ENCODE measurements at places on chromosomes 6 and 20. TPM values are rescaled to one million over a fixed set of nuclear protein-coding genes. Genes with fewer than 3 reads are reported as not detected.

Gene TAP1
- 27.5 TPM for total RNA-seq

Gene HLA-DQA2
- 3.5 TPM for total RNA-seq

Gene FAM184A
- 2.2 TPM for total RNA-seq

Gene TNFRSF21
- 24.4 TPM for total RNA-seq

Gene NPEPL1
- total RNA-seq = 20.0 TPM

Gene GMNN
- total RNA-seq = 6.3 TPM

Gene ANKEF1
- 2.3 TPM for total RNA-seq

Gene RCAN2
- total RNA-seq = 112 TPM

Gene AARS2
- 9.6 TPM for total RNA-seq

Gene PIM1
- total RNA-seq = 101 TPM

Gene PGC
- not detected for total RNA-seq

Gene KIAA0408
- 1.5 TPM for total RNA-seq

Gene OXT
- total RNA-seq = 0.65 TPM

Gene RIPOR2
- total RNA-seq = 5.4 TPM

Gene RWDD2A
- 3.9 TPM for total RNA-seq

Gene OPRM1
- not detected for total RNA-seq

Gene DNMT3B
- total RNA-seq = 0.44 TPM

Gene SLC13A3
- total RNA-seq = 0.71 TPM

Gene TMC2
- total RNA-seq = 0.06 TPM

Gene TRAPPC3L
- total RNA-seq = 0.24 TPM

Gene HLA-DRB5
- total RNA-seq = 82.9 TPM

Gene GABRR1
- not detected for total RNA-seq

Gene KCNB1
- 2.1 TPM for total RNA-seq

Gene LY86
- 1.9 TPM for total RNA-seq

Gene ALDH8A1
- 0.55 TPM for total RNA-seq

Gene MYT1
- total RNA-seq = 0.21 TPM

Gene THEMIS
- 0.63 TPM for total RNA-seq

Gene TTLL9
- total RNA-seq = not detected

Gene CDSN
- total RNA-seq = not detected

Gene TBXT
- not detected for total RNA-seq

Gene SAPCD1
- total RNA-seq = 0.73 TPM

Gene NKX2-4
- not detected for total RNA-seq

All from left cardiac atrium (tissue), 4 donors.